ENCODE measurements at places on chromosomes 4 and X. TPM values are rescaled to one million over a fixed set of nuclear protein-coding genes. Genes with fewer than 3 reads are reported as not detected.

- DNase-seq = no peak
Observed at GRCh38 chr4:5378002-5378401, 326.7 kb downstream of the STK32B start.

DNA sequence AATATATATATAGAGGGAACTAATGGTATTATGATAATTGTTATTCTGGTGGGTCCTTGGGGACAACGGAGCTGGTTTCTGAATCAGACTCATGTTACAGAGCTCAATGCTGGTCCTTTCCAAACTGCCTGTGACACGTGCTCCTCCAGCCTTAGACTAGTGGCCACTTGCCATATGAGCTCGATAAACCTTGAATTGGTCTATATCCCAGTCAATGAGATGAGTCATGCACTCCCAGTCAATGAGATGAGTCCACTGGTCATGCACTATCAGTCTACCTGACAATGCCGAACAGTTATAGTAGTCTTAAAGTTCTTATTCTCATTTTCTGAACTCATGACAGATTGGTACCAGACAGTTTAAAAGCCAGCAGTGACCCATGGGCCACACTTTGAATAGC, 325.2 kb downstream of the LDB2 start:
- no peak for DNase-seq

GRCh38 chrX:15790769-15791290, 546 bp downstream of the ZRSR2 start:
- no peak for DNase-seq

DNA sequence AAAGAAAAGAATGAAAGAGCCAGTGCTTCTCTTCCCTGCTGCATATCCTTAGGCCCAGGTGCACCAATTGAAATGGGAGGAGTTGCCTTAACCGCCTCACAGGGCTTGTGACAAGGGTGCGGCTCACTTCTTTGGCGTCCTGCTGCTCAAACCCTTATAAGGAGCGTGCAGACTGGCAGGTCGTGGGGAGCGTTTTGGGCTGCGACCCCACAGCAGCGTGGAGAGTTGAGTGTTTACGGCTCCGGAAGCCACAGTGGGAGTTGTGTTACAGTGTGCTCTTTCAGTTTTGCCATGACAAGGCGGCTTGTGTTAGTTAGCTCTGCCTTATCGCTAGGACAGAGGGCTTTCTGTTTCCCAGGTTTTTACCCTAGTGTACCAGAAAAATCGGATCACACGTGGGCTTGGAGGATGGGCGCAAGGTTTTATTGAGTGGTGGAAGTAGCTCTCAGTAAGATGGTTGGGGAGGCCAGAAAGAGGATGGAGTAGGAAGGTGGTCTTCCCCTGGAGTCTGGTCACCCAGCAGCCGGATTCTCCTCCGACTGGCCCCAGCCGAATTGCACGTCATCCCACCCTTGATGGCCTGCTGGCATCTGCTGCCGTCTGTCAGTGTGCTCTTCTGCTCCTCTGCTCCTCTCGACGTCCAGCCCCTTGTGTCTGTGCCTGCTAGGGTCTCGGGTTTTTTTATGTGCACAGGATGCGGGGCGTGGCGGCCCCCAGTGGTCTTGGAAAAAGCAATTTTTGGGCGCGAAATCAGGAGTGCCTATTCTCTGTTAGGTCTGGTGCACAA, 718.9 kb downstream of the ARAP2 start:
- peak; percentile 72 for DNase-seq

GRCh38 chr4:188008377-188008776, 12.8 kb downstream of the ZFP42 start:
- no peak for DNase-seq

GRCh38 chr4:184941671-184942418, 76.4 kb upstream of the HELT start:
- no peak for DNase-seq

- DNase-seq = no peak
Observed at GRCh38 chr4:140851032-140851636, 94.9 kb upstream of the TBC1D9 start.

MTNR1A gene
- total RNA-seq = not detected

DNA sequence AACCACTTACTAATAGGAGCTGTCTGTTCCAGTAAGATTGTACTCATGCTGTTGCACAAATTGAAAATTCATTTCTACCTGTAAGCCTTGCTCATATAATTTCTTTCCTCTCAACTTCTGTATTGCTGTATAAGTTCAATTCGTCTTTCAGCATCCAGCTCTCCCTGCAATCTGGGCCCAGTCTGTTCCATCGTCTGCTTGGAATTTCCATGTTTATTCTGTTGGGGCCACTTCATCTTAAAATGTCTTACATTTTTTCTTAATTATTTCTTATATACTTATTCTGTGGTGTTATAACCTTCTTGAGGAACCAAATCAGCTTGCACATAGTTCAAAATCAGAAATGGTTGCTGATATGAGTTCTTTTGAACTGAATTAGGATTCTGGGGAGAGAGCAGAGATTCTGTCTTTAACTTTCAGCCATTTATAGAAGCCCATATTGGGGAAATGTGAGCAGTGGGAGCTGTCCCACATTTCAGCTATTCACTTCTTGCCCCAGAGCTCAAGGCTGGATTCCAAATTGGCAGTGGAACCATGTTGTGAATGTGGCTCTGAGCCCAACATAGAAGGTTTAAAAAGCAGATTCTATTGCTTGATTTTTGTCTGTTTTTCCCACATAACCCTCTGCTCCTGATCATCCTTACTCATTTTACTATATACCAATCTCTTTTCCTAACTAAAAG, 291.9 kb downstream of the BMPR1B start:
- no peak for DNase-seq

PNCK gene
- total RNA-seq = not detected

All from activated CD8-positive, alpha-beta memory T cell treated with anti-CD3 and anti-CD28 coated beads, Interleukin-2, amount 10 ng/mL, durations not matched to agents 7 days and 5 days (primary cell).